ENCODE measurements at places on chromosomes 6 and 20.
A peak's percentile ranks its signal among the peaks of the same experiment; 100 is the strongest.

DNA sequence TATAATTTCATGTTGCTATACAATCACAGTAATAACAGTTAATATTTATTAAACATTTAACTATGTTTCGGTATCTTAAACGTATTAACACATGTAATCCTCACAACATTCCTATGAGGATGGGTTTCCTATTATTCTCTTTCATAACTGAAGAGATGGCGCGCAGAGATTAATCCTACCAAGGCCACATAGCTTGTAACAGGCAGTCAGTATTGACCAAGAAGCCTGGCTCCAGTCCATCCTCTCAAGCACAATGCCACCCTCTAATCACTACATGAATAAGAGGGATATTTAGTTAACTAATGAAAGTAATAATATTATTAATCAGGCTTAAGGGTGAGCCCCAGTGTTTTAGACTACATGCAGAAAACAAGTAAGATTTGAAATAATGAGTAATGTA is 149.7 kb upstream of the SIM1 start:
- DNase-seq, result no peak

DNA sequence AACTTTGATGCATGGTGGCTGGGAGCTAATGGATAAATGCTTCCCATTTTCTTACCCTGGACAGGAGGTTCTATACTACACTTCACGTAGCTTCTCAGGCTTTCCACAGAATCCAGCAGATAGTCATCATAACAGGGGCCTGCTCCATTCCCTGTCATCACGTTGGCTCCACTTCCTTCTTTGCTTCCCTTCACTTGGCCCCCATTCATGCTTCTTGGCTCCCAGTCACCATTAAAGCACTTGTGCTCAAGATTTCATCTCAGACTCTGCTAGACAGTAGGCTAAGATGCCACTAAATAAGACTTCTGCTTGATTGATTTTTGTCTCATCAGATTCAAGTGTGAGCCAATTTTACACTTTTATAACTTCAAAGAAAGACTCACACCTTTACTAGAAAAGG is 134.5 kb upstream of the ENPP5 start:
- DNase-seq, result no peak

DNA sequence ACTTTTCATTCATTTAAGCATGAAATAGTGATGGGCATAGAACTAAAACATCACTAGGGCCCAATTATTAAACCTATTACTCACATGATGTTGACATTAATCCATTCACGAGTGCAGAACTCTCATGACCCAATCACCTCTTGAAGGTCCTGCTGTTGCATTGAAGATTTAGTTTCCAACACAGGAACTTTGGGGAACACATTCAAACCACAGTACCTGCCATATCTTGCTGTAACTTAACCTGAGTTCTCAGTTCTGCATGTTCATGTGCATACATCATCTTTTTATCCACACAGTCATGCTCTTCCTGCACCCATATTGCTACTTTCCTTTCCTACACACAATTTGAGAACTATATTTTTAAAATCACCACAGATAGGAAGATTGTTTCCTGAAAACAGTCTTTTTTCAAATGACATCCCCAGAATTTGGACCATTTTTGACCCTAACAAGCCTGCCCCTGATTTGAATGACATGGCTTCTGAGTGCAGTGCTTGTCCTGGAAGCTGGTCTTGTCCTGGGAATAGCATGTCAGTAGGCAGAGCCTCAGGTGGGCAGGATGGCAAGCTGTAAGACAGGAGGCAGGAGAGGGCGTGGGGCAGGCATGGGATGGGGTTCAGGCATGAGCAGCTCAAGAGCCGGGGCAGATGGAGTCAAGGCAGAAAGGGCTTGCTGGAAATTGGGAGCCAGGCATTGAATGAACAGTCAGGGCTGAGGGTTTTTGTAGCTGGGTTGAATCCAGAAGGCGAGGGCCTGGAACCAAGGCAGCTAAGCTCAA is 49.2 kb upstream of the FOXC1 start:
- no peak for DNase-seq

DNA sequence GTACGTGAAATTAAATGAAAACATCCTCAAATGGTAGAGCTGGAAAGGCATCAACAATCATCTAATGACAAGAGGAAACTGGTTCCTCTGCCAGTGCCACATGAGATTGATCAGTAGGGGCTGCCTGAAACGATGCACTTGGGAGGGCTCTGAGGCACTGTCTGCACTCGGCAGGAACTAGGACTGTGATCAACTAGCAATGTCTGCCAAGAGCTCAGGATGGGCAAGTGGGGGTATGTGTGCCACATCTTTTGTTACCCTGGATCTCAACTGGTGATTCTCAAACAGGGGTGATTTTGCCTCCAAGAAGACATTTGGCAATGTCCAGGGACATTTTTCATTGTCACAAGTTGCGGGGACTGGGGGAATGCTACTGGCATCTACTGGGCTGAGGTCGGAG is 1.9 kb downstream of the BPIFB6 start:
- DNase-seq, result no peak

DNA sequence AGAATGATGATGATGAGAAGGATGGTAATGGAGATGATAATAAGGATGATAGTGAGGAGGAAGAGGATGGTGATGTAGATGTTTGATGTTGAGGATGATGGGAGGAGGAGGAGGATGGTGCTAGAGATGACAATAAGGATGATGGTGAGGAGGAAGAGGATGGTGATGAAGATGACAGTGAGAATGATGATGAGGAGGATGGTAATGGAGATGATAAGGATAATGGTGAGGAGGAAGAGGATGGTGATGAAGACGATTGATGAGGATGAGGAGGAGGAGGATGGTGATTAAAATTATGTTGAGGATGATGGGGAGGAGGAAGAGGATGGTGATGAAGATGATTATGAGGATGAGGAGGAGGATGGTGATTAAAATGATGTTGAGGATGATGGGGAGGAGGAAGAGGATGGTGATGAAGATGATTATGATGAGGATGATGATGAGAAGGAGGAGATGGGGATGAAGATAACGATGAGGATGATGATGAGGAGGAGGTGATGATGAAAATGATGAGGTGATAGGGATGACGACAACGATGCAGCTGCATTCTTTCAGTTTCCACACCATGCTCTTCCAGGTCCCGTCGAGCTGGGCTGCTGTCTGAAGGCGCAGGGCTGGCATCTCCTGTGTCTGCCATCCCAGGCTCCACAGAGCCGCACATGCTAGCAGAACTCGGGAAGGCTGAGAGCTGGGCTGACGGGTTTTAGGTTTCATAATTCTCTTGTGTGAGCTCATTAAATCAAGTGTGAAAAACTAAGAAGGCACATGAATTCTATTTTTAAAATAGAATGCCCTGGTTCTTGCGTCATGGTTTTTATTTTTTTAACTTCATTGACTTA is 274.9 kb downstream of the SMOC2 start:
- DNase-seq, result peak; percentile 68

- peak; percentile 61 for DNase-seq
Measured at GRCh38 chr20:31602779-31603441, 2.2 kb upstream of the ID1 start.

DNA sequence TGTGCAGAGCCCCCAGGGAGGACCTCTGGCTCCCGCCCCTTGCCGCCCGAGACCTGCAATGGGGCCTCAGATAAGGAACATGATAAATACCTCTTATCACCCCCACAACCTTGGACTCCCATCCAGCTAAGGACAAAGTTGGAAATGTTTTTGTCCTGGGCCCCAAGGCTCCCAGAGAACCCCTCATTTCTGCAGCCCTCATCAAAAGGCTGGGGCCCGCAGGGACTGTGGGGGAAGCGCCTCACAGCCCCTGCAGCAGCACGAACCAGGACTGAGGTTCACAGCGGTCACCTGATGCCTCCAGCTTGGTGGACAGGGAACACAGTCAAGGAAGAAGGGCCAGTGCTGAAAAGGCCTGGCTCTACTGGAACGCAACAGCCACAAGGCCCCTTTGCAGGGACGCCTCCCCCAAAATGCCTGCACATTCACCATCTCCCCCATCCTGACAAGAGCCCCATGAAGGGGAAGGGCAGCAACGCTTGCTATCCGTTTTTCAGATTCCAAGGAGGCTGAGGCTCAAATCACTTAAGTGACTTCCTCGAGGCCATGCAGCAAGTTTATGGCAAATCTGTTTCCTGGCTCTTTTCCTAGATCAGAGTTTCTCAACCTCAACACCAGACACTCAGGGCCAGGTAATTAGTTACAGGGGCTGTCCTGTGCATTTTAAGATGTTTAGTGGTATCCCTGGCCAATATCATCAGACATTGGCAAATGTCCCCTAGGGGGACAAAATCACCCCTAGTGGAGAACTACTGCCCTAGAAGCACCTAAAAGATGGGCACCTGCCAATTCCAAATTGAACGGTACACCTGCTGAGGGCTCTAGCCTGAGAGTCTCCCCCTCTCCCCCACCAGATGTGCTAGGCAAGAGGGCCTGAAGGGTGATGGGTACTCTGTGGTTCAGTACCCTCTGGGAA is 10.6 kb downstream of the TFEB start:
- no peak for DNase-seq

- no peak for DNase-seq
Measured at GRCh38 chr6:89989742-89990141, 95.5 kb downstream of the GJA10 start.

- DNase-seq, result no peak
Measured at GRCh38 chr6:124881898-124882578, 80.2 kb upstream of the RNF217 start.

DNA sequence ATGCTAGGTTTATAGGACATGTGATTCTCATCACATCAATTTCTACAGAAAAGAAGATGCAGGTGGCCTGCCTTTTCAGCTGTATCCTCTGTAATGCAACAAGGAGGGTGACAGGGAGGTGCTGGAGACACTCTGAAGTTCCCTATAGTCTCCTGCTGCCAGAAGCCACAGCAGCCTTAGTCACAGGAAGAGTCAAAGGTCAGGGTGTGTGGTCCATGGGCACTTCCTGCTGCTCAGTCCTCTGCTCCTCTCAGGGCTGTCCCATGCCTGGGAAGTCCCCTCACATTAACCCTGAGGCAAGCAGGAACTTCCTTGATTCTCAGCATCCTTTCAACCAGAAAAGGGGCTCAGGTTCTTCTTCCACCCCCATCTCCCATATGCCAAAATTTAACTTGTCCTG is 144.8 kb upstream of the FOXA2 start:
- no peak for DNase-seq

DNA sequence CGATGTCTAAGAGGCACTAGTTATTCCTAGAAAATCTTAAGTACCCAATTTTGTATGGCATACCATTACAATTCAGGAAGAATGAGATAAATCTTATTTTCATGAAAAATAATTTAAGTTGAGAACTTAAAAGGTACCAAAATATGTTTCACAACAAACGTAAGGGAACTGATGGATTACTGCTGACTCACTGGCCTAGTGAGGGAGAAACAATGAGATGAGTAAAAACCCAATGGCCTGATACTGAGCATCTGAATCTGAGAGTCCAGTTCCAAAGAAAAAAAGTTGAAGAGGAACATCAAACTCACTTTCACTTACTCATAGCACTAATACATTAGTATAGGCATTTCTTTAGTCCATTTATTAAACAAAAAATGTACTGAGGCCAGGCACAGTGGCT is 56.0 kb downstream of the MDN1 start:
- DNase-seq, result no peak

DNA sequence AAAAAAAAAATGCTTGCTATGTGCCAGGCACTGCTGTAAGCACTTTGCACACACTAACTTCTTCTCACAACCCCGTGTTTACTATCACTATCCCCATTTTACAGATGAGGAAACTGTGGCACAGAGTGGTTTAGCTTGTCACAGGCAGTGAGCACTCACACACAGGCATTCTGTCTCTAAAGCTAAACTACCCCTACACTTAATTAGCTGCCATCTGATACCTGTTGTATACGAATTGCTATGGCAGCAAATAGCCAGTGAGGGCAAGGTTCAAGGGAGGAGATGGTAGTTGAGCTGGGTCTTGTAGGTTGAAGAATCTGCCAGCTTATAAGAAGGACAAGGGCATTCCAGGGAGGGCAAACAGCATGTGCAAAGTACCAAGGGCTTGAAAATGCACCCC is 5.2 kb downstream of the TNNC2 start:
- peak; percentile 42 for DNase-seq

DNA sequence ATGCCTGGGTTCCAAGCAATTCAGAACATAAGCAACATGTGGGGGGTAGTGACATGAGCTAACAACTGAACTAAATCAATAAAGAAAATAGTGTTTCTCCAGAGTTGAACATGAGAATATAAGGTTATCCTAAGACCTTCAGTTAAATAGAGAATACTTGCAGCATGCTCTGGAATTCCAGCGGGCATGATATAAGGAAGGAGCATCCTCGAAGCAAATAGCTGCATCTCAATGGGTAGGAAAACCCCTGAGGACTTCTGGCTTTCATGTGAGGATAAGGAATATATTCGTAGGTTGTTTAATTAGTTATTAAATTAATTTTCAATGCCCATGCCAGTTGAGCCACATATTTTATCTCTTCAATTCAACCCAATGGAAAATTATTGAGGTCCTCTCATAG is 631.2 kb upstream of the EPHA7 start:
- no peak for DNase-seq

DNA sequence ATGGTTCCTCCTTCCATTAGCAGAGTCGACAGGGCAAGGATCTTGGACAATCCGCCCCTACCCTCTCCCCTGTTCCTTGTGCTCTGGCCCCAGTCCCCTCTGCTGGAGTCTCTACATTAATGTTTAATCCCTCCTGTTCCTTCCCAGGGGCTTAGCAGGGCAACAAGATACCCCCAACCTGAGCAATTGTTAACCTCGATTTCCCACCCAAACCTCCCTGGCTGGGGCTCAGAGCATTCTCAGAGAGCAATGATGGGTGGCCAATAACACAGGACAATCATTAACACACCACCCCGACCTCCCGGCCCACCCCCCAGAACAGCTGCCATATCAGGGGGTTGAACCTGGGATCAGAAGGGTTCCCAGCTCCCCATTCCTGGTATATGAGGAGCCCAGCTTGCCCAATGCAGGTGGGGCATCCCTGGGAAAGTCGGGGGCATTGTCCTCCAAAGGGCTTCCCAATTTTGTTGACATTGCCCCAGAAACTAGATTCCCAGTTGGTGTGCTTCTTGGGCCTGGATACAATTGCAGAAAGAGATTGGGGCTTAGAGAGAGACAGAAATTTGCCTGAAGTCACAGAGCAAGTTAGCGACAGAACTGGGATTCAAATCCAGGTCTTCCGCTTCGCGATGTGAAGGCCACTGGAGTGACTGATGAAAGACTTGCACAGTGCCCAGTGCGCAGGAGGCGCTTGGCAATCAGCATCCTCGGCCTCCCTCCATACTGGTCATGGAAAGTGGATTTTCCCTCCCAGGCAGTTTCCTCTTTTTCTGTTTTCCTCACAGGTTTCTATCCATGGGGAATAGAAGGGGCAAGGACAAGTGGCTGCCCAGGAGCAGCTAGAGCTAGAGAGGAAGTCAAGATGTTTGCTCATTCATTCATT is 59.6 kb upstream of the TTPAL start:
- no peak for DNase-seq

GRCh38 chr6:94736236-94736635 is 841.1 kb upstream of the MANEA start:
- peak; percentile 19 for DNase-seq
